ENCODE measurements at places on chromosomes 1 and 21.

DNA sequence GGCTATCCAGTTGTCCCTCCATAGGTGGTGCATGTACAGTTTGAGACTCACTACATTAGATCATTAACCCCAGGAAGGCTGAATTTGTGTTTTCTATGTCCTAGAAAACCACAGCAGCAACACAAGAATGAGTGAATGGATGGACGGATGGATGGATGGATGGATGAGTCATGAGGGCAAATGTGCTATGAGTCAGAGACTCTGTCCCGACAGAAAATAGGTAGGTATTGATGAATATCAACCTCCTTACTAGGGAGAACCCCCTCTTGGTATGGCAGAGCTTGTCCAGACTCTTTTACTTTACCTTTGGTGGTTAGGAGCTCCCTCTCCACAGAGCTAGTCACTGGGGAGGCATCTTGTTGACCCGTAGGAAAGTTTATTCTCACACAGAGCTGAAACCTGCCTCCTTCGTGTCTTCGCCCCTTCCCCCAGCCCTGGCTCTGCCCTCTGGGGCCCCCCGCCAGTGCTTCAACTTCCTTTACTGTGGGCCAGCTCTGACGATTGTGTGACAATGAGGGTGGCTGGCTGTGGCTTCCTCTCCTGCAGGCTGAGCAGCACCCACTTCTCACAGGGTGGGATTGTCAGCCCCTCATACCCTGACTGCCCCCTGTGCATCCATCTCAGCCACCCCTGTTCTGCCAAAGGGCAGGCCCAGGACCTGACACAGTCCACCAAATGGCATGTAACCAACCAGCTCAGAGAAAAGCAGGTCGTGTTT is 145.2 kb downstream of the FOXD2 start:
- no peak for DNase-seq

GRCh38 chr1:53689736-53690326 is 49.1 kb downstream of the GLIS1 start:
- DNase-seq = no peak

DNA sequence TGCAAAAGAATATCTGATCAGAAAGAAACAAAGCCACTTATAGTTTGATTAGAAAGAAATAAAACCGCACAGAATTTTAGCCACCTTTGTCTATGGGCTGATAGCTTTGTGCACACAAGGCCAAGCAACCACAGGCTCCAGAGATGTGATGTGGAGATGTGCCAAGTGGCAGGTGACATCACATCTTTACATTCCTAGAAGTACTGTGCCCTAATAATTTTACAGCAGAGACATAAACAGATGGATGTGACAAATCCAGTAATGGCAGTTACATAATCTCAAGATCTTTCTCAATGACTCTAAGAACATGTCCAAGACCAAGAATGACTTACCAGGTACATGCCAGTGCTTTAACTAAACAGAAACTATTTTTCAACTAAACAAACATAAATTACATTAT is 159.5 kb downstream of the LTN1 start:
- DNase-seq = no peak

- no peak for DNase-seq
Observed at GRCh38 chr1:54081306-54082270, 28.2 kb downstream of the TCEANC2 start.
